Vagina (tissue), 2 donors: ENCODE measurements at places on chromosomes 5 and 9. TPM values are rescaled to one million over a fixed set of nuclear protein-coding genes. Genes with fewer than 3 reads are reported as not detected.

The IL33 gene
- 35.4 TPM for total RNA-seq

The DAB2IP gene
- 38.8 TPM for total RNA-seq

The TENT4A gene
- 38.1 TPM for total RNA-seq

The HEMGN gene
- total RNA-seq, result not detected

The CA9 gene
- total RNA-seq, result 0.98 TPM

The ANKRD31 gene
- 1.2 TPM for total RNA-seq

The IPO11 gene
- total RNA-seq, result 31.2 TPM

The ARHGEF28 gene
- total RNA-seq, result 41.0 TPM

The OR1L8 gene
- total RNA-seq, result 0.74 TPM

The SHOC1 gene
- 0.25 TPM for total RNA-seq

The CKMT2 gene
- 3.4 TPM for total RNA-seq

The CEP78 gene
- 9.3 TPM for total RNA-seq

The ARL14EPL gene
- total RNA-seq, result not detected

The NPR3 gene
- 14.7 TPM for total RNA-seq

The CCNI2 gene
- total RNA-seq, result not detected

The FBLL1 gene
- total RNA-seq, result not detected

The HTR4 gene
- 2.9 TPM for total RNA-seq

The SREK1 gene
- 101 TPM for total RNA-seq

The PRR16 gene
- total RNA-seq, result 19.6 TPM

The GRXCR2 gene
- not detected for total RNA-seq
